HAP-1 (cell line): ENCODE measurements at places on chromosomes 1 and 21.

- DNase-seq = no peak
These were observed 78.6 kb upstream of the UBE2U start for GRCh38 chr1:64124704-64125440.

GRCh38 chr1:108537976-108538375 is 21.9 kb upstream of the EEIG2 start:
- no peak for DNase-seq

DNA sequence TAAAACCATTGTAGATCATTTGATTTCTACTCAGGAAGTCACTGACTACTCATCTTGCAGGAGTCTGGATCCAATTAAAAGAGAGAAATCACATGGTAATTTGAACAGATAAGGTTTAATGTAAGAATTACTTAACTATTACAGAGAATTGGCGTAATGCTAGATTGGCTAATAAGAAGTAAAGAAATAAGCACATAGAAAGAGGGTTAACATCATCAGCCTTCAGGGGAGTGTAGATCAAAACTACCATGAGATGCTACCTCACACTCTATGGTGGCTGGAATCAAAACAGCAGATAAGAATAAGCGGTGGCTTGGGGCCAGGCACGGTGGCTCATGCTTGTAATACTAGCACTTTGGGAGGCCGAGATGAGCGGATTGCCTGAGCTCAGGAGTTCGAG is 11.7 kb downstream of the ST3GAL3 start:
- no peak for DNase-seq

- no peak for DNase-seq
These were observed 105.6 kb upstream of the COG2 start for GRCh38 chr1:230536641-230537155.

DNA sequence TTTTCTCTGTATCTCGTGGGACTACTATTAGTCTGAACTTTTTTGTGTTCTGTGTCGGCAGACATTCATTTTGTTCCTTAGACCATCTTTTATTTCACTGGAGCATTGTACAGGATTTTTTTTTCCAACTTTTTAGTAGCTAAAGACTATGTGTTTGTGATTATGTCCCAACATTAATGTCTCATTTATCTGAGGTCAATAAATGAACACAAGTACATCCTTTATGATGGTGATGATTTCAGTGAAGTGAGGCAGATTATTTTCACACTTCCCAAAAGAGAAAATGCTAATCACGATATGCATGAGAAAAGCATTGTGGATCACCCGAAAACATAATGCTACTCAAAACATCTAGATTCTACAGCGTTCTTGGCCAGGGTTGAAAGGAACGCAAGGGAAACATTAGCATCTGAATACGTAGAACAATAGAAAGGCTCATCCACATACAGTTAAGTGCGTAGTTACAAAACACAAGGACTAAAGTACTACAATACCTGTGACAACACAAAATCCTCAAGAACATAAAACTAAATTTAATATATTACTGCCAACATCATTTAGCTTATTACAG is 981.7 kb upstream of the NCAM2 start:
- DNase-seq = peak; percentile 61

- DNase-seq = no peak
These were observed 21.1 kb downstream of the ERRFI1 start for GRCh38 chr1:8004803-8005573.

- DNase-seq = no peak
These were observed 1.4 kb downstream of the PRAMEF18 start for GRCh38 chr1:13224480-13225060.

GRCh38 chr1:209815490-209815889 is 9.5 kb upstream of the IRF6 start:
- no peak for DNase-seq
